ENCODE measurements at places on chromosomes 5 and 9.

- DNase-seq, result no peak
Measured at GRCh38 chr9:27726244-27727081, 153.2 kb upstream of the C9orf72 start.

- DNase-seq, result no peak
Measured at GRCh38 chr9:79686381-79687130, 114.8 kb downstream of the TLE4 start.

DNA sequence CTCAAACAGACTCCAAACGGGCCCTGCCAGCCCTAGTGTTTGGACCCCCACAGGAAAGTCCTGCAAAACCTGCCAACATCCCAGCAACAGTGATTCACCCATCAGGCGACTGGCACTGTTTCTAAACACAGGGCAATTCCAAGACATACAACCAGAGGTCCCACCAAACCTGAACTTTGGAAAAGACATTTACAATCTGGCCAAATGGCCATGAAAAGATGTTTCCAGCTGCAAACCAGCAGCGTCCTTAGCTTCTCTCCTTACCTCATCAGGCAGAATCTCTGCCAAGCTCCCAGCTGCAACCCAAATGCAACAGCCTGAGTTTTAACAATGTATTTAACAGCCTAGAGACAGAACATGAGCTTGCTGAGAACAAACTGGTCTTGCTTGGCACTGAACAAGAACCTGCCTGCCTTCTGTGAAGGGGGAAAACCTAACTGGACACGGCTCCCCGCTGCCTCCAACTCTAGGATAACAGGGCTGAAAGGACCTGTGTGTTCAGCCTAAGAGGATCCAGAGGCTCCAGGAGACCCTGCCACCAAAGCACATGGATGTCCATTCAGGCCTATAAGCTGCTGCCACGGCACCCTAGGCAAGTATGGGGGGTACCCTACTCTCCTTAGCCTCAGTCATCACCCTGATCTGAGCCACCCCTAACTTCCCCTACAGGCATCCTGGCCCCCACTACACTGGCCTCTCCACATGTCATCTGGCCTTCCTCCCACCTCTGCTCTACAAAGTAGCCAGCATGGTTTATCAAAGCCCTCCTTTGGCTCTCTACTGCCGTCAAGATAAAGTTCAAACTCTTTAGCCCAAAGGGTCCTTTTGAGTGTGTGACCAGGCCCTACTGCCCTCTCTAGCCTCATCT lies 5.6 kb downstream of the P4HA2 start:
- peak; percentile 36 for DNase-seq

GRCh38 chr9:121748074-121748473 lies 96.6 kb downstream of the DAB2IP start:
- no peak for DNase-seq

DNA sequence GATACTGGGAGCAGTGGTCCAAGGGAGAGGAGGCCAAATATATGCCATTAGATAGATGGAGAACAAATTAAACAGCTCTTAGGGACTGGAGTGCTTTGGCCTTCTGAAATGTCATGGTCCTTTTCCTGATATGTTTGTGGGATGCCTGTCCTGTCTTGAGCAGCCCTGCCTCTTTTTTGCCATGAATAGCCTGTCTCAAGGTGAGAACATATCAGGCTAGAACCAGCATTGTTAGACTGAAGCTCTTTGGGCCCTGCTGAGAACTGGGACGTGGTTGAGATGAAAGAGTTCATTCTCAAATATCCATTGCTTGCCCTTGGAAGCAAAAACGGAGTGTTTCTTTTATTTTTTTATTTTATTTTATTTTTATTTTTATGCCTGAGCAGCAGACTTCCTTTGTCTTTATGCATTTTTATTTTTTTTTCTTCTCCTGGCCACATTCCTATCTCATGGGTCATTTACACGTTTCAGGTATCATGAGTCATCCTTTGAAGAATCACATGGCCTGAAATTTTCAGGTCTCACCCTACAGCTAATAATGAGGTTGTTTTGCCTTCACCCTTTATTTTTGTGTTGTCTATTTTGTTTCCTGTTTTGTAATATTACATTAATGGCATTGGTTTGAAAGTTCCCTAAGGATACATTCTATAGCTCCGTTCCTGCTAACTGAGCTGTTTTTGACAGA lies 371.4 kb downstream of the PSAT1 start:
- DNase-seq, result no peak

GRCh38 chr9:124419832-124420489 lies 4.7 kb upstream of the PSMB7 start:
- DNase-seq, result no peak

Measured in RWPE2 (cell line).